ENCODE measurements at places on chromosomes 5 and 9.

GRCh38 chr9:112120439-112120925 is 54.6 kb downstream of the SUSD1 start:
- DNase-seq: no peak

- no peak for DNase-seq
These were observed 22.4 kb upstream of the HACD4 start for GRCh38 chr9:21053851-21054250.

DNA sequence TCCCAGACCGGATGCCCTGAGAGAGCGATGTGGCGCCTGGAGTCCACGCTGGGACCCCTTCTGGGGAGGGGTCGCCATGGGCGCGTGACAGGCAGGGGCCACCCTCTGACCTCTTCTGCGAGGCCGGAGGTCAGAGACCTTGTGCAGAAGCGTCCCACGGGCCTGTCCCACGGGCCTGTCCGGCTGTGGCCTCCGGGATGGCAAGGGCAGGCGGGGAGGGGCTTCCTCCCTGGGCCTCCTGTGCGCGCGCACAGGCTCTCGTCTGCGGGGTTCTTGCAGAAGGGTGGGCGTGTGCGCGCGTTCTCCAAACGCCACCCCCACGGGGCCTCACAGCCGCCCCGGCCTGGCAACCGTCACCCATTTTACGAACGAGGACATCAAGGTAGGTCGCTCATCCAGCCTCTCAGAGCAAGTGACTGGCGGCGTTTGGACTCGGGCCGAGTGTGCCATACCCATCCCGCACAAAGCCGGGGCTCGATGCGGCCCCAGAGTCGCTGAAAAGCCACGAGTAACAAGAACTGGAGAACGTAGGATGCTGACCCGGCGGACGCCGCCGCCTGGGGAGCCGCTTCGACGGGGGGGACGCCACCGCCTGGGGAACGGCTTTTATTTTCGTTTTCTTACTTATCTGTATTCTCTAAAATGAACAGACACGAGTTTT is 897 bp downstream of the AHRR start:
- DNase-seq: no peak

DNA sequence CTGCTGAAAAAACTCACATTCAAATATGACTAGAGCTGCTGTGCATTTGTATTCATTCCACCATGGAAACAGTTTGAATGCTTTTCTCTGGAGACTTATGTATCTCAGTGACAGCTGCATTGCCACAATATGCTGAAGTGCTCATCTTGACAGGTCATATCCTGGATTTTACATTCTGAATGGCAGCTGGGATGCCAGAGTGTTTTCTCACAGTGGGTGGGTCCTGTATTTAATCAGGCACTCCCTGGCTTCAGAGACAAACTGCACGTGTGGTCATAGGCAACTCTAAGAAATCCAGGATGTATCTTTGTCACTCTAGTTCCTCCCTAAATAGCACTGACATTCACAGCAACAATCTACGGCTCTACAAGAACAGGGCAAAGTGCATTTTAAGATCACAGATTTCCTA is 75.6 kb downstream of the ST8SIA4 start:
- peak; percentile 74 for DNase-seq

DNA sequence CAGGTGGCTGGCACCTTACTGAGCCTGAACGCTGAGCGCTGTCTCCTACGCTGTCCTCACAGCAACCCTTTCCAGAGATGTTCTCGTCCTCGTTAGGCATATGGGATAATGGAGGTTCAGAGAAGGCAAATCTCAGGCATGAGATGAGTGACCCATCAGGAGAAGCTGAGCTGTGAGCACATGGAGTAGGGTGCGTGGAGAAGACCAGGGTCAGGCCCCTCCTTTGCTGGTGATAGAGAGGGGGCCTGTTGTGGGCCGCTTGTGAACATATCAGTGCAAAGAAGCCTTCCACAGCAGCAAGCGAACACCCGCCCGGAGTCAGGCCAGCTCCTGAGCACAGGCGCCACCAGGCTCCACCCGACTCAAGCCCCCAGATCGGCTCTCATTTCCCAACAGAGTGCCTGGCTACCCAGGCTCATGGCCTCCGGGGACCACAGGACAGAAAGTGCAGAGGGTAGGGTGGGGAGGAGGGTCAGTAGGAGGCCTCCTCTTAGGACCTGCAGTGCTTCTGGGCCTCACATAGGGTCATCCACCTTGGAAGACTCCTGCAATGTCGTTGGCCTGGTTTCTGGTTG is 15.0 kb upstream of the TIFAB start:
- no peak for DNase-seq

GRCh38 chr9:135676891-135677290 is 13.8 kb downstream of the LCN9 start:
- no peak for DNase-seq

GRCh38 chr9:14563902-14564624 is 129.2 kb downstream of the ZDHHC21 start:
- no peak for DNase-seq

DNA sequence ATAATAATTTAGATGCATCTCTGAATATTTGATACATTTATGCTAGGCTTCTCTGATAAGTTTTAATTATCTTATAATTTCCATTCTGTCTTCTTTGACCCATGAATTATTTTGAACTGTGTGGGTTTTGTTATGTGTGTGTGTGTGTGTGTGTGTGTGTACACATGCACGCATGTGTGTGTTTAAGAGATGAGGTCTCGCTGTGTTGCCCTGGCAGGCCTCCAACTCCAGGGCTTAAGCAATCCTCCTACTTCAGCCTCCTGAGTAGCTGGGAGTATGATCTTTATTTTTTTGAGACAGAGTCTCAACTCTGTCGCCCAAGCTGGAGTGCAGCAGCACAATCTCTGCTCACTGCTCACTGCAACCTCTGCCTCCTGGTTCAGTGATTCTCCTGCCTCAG is 75.4 kb downstream of the NDUFAF2 start:
- no peak for DNase-seq

DNA sequence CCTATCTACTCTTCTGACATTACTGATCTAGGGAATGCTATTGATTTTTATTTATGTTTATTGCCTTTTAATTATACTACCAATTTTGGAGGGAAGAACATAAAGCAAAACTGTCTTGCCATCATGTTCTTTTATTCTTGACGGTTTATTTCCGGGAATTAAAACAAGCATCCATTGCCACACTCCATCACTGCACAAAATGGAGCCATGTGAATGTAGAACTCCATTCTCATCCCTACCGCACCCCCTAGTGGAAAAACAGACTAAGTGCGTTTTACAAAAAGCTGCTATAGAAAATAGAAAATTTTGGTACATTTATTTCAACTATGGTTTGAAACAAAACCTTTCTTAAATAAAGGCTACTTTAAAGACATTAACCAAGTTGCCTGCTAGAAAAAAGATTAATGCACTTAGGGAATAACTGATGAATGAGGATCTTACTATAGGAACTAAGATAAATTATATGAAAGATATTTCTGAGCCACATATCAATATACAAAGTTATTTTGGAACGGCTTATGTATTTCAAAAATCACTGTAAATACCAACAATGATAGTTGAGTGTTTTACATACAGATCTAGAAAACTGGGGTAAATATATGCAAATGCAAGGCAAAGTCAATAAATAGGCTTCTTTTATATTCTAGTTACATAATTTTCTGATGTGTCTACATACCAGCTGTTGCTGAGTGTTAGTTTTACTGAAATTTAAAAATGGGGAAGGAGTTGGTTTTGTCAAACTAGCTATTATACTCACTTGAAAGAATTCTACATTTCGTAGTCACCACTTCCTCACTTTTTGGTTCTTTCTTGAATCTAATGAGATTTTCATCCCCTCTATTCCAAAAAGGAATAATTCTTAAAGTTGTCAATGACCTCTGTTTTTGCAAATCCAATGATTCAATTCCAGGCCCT is 26.5 kb downstream of the OXCT1 start:
- DNase-seq: peak; percentile 60

GRCh38 chr5:143019157-143019556 is 249.0 kb downstream of the ARHGAP26 start:
- no peak for DNase-seq

DNA sequence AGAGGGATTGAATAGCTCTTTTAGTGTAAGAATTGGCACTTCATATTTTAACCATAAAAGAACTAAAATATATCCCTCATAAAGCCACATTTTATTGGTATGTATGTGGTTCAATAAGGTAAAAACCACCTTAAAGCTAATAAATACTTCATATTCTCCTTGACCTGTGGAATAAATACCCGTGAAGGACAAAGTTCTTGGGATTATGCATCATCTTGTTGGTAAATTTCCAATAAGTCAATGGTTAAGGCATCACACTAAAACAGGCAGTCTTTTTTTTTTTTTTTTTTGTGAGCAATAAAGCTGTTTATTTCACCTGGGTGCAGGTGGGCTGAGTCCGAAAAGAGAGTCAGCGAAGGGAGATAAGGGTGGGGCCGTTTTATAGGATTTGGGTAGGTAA is 161.9 kb downstream of the SNCAIP start:
- no peak for DNase-seq

- DNase-seq: no peak
These were observed 150.5 kb downstream of the ARL15 start for GRCh38 chr5:54159893-54160195.

- no peak for DNase-seq
These were observed 222.6 kb downstream of the EBF1 start for GRCh38 chr5:158877124-158877581.

GRCh38 chr9:133788819-133789717 is 50.9 kb upstream of the SARDH start:
- DNase-seq: no peak

GRCh38 chr9:127131871-127132270 is 9.4 kb upstream of the ANGPTL2 start:
- DNase-seq: no peak

- DNase-seq: no peak
These were observed 35.0 kb downstream of the AGXT2 start for GRCh38 chr5:35012796-35013195.

GRCh38 chr5:348726-349125 is 27.2 kb downstream of the AHRR start:
- no peak for DNase-seq

DNA sequence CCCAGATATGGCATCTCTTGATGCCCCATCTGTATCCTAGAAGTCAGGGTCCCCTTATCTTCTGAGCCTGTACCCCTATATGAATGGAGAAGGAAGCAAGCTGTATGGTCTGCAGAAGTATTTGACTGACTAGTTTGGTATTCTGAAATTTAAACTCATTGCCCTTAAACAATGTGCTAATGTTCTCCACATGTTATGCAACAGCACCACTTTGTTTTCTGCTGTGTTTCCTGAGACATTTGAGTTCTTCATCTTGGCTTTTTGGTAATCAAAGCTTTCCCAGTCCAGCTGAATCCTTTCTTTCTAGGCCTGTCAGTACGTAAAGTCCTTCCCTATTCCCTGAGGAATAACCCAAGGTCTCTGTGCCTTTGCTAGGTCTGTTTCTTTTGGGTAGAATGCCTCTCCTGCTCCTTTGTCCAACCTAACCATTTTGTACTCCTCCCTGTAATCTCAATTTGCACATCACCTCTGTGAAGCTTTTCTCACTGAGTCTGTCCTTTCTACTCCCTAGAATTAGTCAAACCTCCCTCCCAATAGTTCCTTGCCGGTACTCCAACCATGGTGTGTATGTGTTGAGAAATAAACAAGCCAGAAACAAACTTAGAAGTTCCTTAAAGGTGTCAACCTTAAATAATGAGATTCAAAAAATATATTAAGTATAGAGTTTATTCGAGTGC is 72.1 kb upstream of the HSPB3 start:
- DNase-seq: no peak

- no peak for DNase-seq
These were observed 4.2 kb downstream of the CARNMT1 start for GRCh38 chr9:75023846-75024245.

- no peak for DNase-seq
These were observed 37.0 kb downstream of the DMRTA1 start for GRCh38 chr9:22483528-22484070.

GRCh38 chr5:138273834-138274188 is 610 bp downstream of the GFRA3 start:
- DNase-seq: no peak

DNA sequence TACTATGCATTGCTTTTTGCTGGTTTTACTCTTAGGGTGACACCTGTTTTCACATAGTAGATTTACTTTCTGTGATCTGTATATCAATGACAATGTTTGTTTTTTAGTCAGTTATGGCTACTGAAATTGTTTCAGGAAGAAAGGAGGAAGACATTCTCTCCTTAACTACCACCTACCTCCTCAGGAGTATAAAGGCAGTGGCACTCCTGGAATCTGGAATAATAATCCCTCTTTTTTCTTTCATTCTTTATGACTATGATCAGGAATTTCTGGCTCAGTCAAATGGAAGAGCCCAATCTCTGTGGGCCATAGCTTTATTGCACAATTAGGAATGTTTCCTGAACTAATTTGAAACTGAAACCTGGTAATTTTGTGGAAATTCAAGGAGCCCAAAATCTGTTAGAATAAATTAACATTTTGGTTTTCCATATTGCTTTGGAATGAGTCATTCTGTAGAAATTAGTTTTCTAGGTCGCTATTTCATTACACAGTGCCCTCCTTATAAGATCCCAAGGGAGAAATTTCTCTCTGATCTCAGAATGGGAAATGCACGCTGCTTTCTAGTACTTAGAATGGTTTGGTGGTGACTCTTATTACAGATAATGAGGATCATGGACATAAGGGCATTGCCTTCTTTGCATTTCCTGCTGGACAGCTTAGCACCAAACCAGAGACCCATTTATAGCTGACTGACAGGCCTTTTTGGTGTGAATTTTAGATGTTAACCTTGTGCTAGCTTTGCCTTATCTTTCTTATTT is 95.3 kb upstream of the VLDLR start:
- no peak for DNase-seq

GRCh38 chr5:158638396-158638795 is 461.3 kb downstream of the EBF1 start:
- DNase-seq: no peak

DNA sequence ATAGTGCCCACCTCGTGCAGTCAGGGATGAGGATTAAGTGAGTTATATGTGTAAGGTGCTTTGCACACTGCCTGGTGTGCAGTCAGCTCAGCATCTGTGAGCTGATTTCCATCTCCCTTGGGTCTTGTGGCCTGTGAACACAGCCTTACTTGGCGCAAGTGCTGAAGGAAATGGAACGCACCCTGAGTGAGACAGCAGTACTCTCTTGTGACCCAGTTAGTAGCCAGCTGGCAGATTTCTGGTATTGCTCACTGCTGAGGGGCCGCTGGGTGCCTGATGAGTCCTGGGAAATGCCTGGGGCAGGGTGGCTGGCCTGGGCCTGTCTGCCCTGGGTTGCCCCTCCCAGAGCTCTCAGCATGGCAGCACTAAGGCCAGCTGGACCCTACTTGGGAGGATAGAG is 90.9 kb upstream of the BOD1 start:
- no peak for DNase-seq

GRCh38 chr5:167694325-167695147 is 596.9 kb upstream of the WWC1 start:
- no peak for DNase-seq
